ENCODE measurements at places on chromosomes 6 and 20. TPM values are rescaled to one million over a fixed set of nuclear protein-coding genes. Genes with fewer than 3 reads are reported as not detected.

AGER gene
- polyA plus RNA-seq = 27.1 TPM

OPRM1 gene
- not detected for polyA plus RNA-seq

C6orf58 gene
- polyA plus RNA-seq = 1.0 TPM

FRMD1 gene
- 11.4 TPM for polyA plus RNA-seq

MROH8 gene
- polyA plus RNA-seq = 7.3 TPM

CDH22 gene
- polyA plus RNA-seq = 0.70 TPM

All from left renal pelvis (tissue), 4 donors.